B cell (primary cell): ENCODE measurements at places on chromosomes 2 and 18. TPM values are rescaled to one million over a fixed set of nuclear protein-coding genes. Genes with fewer than 3 reads are reported as not detected.

GRCh38 chr18:45197526-45197970, 417.7 kb upstream of the SLC14A2 start:
- H3K27ac ChIP-seq: no peak overlapping the region
- no peaks in the 10 kb centered on the region for H3K36me3 ChIP-seq
- H3K4me3 ChIP-seq: no peak overlapping the region
- H3K4me1 ChIP-seq: no peaks in the 10 kb centered on the region
- peak; percentile 34 for DNase-seq

The MPP4 gene
- total RNA-seq: not detected in 2 replicates

The AMER3 gene
- total RNA-seq: not detected in 2 replicates

- no peaks in the 10 kb centered on the region for H3K4me1 ChIP-seq
- no peaks in the 10 kb centered on the region for H3K36me3 ChIP-seq
- no peak overlapping the region for H3K4me3 ChIP-seq
- no peak overlapping the region for H3K27ac ChIP-seq
- no peak for DNase-seq
- no peaks in the 10 kb centered on the region for H3K27me3 ChIP-seq
Observed at GRCh38 chr2:196513796-196514526, 125.6 kb upstream of the CCDC150 start.

DNA sequence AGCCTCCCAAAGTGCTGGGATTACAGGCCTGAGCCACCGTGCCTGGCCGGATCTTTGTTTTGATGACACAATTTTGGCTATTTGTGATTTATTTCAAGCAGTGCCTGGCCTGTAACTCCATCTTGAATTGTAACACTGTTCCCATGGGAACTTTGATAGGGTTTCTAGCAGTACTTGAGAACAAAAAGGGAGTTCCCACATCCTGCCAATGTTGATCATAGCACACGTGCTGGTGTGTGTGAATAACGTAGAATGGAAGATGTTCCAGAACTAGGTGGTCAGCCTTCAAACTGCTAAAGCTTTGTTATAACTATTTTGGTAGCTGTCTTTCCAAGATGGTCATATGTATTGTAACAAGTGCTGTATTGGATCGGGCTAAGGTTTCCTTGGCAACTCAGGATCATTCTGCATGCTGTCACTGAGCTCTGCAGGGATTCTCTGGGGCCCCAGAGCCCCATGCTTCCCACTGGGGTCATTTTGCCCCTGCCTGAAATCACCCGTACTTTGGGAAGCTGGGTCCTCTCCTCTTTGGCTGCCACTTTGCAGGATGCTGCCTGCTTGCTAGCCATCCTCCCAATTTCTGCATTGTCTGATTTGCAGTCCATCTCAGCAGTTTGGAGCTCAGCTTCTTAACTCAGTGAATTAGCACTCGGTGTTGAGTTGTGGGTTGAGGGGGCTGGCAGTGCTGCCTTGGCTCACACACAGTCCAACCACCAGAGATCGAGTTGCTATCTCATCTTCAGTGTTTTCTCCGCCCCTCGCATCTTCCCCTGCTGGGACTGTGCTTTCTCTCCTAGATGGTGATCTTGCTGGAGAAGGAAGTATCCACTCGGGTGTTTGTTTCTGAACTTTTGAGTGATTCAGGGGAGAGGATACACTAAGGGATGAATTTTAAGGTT, 26.8 kb downstream of the SH3RF3 start:
- no peaks in the 10 kb centered on the region for H3K36me3 ChIP-seq
- no peaks in the 10 kb centered on the region for H3K27me3 ChIP-seq
- no peak for DNase-seq
- H3K27ac ChIP-seq: no peak overlapping the region
- no peaks in the 10 kb centered on the region for H3K4me1 ChIP-seq

GRCh38 chr2:164954954-164955701, at the start of gene SLC38A11:
Gene SLC38A11 (minus strand): TSS chr2:164955525. CDS start chr2:164955247, 278 bp downstream.
- H3K27ac ChIP-seq: peak within 1 kb of the TSS; percentile 39
- DNase-seq: peak; percentile 48
- no peaks in the 10 kb centered on the region for H3K27me3 ChIP-seq
- H3K36me3 ChIP-seq: no peaks in the 10 kb centered on the region
- H3K4me1 ChIP-seq: peaks cover 21% of the 10 kb centered on the region

DNA sequence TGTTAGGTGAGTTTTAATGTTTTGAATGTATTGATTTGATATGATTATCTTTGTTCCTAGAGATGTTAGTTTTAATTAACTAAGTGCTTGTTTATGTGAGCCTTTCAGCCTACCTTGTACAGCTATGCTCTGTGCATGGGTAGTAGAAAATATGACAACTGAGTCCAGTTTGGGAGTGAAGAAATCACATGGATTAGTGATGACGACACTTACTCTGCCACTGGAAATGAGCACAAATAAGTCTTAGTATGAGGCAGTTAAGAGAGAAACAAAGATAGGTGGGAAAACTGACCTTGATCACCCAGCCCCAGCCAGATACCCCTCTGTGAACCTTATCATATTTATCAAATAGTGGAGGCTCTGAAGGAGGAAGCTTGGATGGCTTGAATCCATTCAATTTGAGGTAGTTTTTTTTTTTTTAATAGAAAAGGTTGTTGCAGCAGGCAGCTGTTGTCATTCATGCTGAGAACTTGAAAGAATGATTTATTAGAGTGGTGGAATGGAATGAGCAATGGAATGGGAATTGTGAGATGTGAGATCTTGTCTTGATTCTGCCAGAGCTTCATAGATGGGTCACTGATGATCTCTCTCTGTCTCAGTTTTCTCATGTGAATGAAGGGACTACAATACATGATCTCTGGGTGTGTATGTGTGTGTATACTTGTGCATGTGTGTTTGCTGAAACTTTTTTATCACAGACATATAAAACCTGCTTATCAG, 96.4 kb downstream of the MAP3K20 start:
- H3K4me3 ChIP-seq: no peak overlapping the region
- no peak for DNase-seq
- no peaks in the 10 kb centered on the region for H3K4me1 ChIP-seq
- H3K27ac ChIP-seq: no peak overlapping the region
- H3K27me3 ChIP-seq: no peaks in the 10 kb centered on the region

The MAP3K19 gene
- total RNA-seq: not detected in 2 replicates

DNA sequence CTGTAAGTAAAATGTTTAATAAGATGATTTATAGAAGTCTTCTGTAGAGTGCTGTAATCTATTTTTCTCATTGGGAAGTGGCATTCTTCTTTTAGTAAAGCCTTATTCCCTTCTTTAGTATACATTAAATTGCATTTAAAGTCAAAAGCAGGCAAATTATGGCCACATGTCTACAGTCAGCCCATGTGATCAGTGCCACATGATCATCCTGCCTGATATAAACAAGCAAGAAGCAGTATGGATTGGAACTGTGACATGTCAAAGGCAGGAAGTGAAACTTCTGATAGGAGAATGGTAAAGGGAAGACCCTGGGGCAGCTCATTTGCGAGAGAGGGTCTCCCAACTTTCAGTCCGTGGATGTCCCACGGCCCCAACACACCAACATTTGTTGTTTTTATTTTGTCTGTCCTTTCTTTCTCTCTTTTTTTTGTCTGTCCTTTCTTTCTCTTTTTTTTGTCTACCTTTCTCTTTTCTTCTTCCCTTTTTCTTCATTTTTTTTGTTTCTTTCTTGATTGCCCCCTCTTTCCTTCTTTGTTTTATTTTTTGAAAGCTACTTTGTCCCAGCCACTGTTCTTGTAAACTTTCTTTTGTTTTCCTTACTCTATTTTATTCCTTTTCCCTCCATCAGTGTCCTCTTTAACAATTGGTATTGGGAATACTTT, 154.9 kb downstream of the DTNA start:
- no peak for DNase-seq
- H3K36me3 ChIP-seq: no peaks in the 10 kb centered on the region
- H3K27ac ChIP-seq: no peak overlapping the region
- H3K4me1 ChIP-seq: no peaks in the 10 kb centered on the region
- H3K4me3 ChIP-seq: no peak overlapping the region
- H3K27me3 ChIP-seq: no peaks in the 10 kb centered on the region
